ENCODE measurements at places on chromosomes 12 and 14.

DNA sequence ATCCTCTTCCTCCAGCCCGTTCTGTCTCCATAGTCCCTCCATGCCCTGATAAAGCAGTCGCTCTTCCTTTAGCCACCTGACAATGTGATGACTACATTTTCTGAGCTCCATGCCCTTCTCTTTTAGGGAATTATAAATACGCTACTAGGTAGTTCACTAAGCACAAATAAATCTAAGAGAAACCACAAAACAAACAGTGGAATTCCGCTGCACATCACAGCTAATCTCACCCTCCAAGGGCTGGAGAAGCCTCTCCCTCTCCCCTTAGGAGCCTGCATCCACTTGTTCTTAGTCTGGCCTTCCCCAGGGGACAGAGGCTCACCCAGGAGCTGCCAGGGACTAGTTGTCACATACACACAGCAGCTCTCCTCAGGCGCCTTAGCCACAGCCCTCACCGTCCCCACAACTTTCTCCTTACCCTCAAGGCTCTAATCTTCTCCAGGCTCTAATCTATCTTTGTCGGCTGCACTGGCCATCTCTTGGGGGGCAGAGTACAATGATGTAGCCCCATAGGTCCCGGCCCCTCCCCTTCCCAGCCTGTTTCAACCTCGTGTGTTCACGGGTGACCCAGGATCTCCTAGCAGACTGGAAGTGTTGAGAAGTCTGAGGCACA lies 55.9 kb upstream of the GPR68 start:
- no peak for DNase-seq

DNA sequence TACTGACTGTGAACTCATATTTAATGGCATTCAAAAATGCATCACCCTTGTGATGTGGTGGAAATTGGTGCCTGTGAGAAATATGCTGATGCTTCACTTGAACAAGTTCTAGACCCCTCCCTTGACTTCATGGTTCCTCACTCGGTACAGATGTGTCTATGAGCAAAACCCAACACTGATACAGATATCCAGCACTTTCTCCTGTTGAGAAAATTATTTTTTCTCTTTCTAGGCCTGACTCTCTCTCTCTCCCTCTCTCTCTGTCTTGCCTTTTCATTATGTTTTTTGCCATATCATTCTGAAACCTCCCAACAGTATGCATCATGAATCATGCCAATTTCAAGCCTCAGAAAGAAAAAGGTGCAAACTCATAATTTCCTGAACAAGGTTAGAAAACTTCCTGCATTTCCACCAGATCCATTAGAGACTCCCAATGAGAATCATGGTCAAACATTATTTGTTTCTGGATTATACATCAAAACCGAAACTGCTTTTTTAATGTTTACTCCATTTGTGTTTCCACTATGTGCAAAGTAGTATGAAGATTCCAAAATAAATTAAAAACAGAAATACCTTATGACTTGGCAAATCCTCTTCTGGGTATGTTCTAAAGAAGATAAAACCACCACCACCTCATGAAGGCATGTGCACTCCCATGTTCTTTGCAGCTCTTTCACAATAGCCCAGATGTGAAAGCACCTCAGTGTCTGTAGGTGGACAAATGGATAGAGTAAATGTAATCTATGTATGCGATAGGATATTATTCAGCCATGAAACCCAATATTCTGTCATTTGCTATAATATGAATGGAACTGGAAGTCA lies 543.6 kb downstream of the TMEM121 start:
- no peak for DNase-seq

- no peak for DNase-seq
Observed at GRCh38 chr14:20682127-20682434, 2.3 kb upstream of the RNASE4 start.

GRCh38 chr12:77968021-77968420 lies 137.3 kb downstream of the NAV3 start:
- DNase-seq = no peak

DNA sequence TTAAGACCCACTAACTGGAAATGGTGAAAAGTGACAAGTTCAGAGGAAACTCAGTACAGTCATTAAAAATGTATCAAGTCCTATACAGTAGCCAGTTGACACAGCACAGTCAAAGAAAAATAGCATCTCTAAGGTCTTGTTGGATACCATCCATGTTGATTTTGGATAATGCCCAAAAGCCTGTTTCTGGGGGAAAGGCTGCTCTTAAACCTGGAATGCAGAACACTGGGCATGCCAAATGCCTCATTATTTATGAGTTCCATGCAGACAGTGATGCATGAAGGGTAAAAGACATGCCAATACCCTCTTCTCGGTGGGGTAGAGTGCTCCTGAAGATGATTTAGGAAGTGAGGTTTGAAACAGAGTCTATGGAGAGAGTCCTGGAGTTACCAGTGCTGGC lies 29.6 kb downstream of the KCNK13 start:
- DNase-seq = peak; percentile 44

GRCh38 chr12:88305254-88305890 lies 163.3 kb downstream of the TMTC3 start:
- DNase-seq = peak; percentile 74

- no peak for DNase-seq
Observed at GRCh38 chr12:9707356-9707755, 25.5 kb downstream of the CLECL1 start.

- DNase-seq = no peak
Observed at GRCh38 chr14:28999656-29000055, 233.1 kb downstream of the FOXG1 start.

DNA sequence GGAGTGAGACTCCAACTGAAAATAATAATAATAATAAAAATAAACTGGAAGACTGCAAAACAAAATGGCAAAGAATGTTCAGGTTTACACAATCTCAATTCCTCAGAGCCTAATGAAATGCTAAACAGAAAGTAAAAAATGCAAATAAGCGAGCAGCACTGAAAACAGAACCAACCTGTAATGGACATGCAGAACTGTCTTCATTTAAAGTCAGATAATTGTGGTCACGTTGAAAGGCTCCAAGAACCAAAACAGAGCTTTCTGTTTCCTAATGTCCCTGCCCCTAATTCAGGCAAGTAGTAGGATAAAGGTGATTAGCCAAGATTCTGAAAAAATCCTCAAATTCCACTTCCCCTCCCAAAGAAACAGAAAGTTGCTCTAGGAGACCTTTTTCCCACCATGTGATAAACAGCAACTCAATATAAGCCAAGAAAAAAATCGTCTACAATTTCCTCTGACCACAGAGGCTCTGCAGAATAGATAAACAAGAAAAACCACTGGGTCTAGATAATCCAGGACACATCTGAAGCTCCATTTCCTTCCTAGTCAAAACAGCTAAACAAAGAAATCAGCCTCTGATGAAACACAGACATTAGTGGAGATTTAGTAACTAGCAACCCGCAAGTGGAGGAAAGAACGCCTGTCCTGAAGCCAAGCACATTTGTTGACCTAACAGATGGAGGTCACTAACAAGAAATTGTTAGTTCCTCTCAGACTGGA lies 3.0 kb downstream of the MIS18BP1 start:
- peak; percentile 89 for DNase-seq

- no peak for DNase-seq
Observed at GRCh38 chr14:41257476-41257875, 349.2 kb upstream of the LRFN5 start.

- peak; percentile 35 for DNase-seq
Observed at GRCh38 chr12:100926669-100927248, 132.2 kb downstream of the ANO4 start.

DNA sequence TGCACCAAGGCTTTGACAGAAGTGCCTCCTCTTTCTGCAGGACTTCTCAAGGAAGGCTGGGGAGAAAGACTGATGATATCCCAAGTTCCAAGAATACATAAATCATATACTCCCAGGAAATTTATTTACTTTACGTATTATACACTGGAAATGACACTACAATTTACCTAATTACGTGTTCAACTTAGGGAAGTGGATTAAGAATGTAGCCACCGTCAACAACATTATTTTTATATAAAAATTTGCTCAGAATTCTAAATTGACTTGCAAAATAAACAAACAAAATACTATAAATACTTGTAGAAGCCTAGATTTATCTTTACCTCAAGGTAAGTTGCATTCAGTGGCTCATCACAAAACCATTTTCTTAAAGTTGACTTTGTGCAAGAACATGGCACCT lies 18.9 kb downstream of the TSPAN19 start:
- no peak for DNase-seq

DNA sequence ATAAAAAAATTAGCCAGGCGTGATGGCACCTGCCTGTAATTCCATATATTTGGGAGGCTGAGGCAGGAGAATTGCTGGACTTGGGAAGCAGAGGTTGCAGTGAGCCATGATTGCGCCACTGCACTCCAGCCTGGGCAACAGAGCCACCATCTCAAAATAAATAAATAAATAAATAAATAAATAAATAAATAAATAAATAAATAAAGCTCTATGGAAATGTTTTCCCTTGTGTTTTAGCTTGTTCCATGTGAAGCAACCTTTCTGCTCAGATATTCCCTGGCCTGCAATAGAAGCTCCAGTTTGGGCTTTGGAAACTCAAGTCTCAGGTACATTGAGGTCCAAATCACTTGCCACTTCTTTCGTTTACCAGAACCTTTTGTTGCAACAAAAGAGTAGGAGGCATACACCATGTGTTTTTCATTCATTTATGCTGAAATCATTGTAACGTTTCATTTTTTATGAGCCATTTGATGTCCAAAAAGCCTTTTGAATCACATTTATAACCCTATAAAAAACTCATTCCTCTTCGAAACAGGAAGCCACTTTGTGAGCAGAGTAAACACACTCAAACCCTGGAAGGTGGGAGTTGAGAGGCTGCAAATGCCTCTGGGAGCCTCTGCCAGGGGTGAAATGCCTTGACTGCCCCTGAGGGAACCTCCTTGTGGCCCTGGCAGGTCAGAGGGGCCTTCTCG lies 376.6 kb upstream of the TBX3 start:
- DNase-seq = no peak

DNA sequence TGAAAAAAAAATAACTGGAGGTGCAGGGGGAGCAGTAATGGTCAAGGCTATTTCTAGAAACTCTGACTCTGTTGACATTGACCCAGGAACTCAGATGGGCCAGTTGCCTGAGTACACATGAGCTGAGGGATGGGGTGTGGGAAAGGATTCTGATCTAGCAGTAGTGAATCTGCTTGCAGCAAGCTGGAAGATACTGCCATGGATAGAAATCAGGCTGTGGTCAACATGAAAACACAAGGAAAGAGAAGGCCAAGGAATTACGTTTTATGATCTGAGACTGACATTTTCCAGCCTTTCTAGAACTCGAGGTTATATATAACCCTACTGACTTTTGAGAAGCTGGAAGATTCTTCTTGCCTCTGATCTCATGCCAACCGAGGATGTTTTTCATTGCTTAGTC lies 90.0 kb downstream of the ANO6 start:
- no peak for DNase-seq

DNA sequence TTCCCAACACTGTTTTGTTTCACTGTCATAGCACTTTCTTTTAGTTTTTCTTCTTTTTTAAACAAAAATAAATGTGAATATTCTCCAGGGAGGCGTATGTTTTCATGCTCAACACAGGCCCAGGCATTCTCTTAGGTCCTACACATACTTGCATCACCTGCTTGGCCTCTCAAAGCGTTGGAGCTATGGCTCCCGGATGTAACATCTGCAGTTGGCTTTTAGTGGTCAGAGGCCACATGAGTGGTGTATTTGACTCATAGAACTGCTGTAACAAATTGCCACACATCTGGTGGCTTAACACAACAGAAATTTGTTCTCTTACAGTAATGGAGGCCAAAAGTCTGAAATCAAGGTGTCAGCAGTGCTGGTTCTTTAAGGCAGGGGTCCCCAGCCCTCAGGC lies 44.6 kb upstream of the VRK1 start:
- DNase-seq = peak; percentile 71

GRCh38 chr12:94714378-94715114 lies 64.2 kb upstream of the TMCC3 start:
- DNase-seq = peak; percentile 91

GRCh38 chr14:62030387-62030786 lies 268.2 kb downstream of the SNAPC1 start:
- DNase-seq = no peak

DNA sequence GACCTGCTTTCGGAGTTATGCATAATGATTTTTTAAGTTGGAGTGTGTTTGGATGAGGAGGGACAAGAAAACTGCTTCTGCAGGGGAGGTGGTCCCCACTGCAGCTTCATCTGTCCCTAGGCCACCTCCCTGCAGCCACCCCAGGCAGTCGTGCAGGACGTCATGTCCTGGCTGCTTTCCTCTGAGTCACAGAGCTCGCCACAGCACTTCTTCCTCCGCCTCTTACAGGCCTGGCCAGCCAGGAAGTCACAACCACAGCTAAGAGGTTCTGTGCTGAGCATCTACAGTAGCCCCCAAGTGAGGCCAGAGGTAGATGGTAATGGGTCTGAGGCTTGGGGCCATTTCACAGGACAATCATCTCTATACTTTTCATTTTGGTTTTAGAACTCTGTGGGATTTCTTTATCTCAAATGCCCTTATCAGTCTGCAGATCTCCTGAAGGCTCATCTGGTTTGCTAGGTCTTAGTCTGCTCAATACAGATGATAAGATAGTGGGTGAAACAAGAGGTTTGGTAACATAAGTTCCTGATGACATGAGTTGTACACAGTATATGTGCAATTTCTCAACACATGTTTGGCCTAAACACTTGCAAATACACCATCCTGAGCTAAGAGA lies 106.4 kb downstream of the ARF6 start:
- DNase-seq = peak; percentile 89

GRCh38 chr12:51686727-51687126 lies 95.7 kb downstream of the SCN8A start:
- DNase-seq = no peak

DNA sequence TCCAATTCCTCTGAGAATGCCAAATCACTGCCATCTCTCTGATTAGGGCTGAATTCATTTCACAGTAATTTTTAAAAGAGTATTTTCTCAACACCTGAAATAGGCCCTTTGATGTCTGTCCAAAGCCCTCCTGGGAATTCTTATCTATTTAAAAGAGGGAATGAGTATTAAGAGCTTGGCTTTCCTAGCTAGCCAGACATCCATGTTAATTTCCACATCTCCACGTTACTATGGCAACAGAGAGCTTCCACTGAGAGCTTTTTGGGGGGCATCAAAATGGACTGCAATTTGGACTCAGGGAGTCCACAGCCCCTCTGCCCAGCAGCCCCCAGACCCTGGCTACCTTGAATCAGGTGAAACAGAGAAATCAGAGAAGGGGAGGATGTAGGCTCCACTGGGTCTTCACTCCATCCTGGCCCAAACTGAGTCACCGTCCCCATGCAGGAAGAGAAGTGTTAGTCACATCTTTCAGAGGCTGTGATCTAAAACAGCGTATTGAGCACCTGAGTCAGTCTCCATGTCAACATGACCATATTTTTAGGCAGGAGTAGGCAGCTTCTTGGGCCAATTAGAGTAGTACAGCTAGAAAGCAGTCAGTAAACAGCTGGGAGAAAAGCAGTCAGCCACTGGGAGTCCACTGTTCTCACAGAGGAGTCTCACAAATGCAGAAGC lies 7.0 kb upstream of the FICD start:
- DNase-seq = peak; percentile 28

DNA sequence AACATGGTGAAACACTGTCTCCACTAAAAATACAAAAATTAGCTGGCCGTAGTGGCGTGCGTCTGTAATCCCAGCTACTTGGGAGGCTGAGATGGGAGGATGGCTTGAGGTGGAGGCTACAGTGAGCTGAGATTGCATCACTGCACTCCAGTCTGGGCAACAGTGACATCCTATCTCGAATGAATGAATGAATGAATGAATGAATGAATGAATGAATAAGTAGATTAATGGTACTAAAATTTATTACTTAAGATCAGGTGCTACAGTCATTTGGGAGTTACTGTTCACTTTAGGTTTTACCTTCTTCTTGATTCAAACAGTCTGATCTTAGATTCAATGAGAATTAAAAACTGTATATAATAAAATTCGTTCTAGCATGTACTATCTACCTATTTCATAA lies 31.6 kb upstream of the WDR89 start:
- no peak for DNase-seq

- no peak for DNase-seq
Observed at GRCh38 chr12:66206141-66206540, 17.1 kb downstream of the IRAK3 start.
